GM23338 (cell line): ENCODE measurements at places on chromosomes 4 and X.
A peak's percentile ranks its signal among the peaks of the same experiment; 100 is the strongest.

DNA sequence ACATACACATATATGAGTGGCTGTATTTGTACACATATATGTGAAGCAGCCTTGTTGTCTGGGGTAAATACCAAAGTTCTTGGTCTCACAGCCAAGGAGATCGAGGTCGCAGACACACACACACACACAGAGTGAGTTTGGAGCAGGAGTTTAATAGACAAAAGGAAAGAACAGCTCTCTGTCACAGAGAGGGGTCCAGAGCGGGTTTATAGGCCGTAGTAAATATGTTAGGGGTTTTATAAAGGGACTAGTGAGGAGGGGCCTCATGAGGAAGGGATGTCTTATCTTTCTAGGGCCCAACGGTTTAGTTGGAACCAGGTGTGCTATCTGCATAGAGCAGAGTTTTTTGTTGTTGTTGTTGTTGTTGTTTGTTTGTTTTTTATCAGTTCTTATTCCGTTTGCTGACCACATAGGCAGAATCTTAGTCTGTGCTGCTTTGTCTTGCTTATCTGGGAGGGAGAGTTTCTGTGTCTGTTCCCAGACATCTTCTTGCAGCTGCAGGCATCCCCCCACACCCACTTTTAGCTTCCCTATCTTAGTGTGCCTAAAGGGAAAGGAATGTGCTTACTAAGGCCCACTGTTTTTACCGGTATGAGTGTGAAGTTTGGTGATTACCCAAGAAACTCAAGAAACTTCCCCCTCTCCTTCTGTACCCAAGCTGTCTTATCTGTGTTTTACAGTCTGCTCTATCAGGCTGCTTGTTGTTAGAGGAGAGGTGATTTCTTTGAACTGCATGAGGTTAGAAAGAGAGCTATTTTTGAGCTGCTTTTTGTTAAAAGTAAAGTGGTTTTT is 91.9 kb downstream of the TENT5D start:
- DNase-seq, result peak; percentile 21

DNA sequence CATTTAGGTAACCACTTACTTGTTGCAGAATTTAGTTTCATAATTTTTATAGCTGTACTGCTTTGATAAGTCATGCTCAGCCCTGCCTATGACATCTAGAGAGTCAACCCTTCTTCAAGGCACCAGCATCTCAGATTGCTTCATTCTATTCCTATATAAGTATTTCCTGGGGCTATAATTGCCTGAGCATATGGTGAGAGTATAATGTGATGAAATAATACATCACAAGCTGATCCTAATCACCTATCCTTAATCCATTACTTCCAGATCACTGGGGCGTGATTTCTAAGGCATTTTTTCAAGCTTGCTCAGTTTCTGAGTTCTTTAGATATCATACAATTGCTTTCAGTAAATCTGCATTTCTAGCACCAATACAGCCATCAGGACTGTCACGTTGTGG is 200.0 kb upstream of the NPY2R start:
- DNase-seq, result no peak

DNA sequence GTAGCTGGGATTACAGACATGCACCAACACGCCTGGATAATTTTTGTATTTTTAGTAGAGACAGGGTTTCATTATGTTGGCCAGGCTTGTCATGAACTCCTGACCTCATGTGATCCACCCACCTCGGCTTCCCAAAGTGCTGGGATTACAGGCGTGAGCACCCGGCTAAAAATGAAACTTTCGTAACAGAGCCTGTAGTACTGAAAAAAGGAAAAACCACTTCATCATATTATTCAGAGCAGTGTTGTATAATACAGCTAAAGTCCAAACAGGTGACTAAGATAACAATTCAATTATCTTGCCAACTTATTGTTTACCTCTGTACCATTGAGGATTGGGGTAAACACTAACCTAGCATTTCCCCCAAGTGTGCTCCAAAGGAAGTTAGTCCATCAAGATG is 43.9 kb upstream of the HPRT1 start:
- no peak for DNase-seq

DNA sequence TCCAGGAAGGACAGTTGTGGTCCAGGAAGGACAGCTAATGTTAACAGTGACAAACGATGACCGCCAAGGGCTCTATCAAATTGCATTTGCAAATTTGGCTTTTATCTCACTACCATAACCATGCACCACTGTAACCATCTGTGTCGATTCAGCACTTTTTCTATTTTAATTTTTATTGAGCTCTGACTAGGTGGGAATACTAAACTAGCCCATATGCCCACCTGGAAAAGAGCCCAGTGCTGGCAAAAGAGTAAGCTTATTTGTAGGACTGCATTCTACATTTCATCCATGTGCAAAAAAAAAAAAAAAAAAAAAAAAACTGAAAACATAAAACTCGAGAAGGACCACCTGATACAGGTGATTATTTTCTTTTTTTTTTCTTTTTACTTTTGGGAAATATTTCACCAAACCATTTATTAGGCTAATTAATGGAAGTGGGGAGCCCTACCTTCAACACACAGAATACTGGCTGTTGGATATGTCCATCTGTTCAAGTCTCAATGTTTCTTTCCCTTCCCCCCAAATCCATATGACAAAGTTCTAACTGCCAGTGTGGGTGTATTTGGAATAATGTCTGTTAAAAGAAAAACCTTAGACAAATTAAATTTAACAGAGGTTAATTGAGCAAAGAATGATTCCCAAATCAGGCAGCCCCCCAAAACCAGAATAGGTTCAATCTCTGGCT is 99.5 kb upstream of the MXRA5 start:
- DNase-seq, result no peak

DNA sequence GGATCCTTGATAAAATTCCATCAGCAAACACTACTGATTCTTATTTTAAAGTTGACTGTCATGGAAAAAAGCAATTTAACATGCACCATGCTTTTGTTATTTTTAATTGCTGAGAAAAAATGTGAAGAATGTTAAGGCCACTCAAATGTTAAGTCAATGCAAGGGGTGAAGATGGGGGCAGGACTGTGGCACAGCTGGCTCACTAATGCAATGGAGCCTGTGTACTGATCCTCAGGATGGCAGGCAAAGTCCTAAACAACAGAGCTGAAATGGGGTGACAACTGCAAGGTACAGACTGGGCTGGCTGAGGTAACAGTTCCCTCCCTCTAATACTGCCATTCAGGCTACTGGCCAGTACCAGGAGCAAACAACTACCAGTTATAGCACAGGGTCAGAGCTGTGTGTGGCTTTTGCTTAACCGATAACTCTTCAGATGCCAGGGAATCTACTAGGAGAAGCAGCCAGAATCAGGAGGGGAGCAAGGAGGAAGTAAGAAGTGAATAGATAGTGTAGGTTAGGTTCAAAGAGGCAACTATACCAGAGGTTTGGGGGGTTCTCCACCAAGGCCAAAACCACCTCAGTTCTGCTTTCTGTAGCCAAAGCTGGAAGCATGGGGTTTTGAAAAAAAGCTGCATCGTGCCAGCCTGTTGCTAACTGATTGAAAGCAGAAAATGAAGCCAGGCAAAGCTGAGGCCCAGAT is 372.6 kb downstream of the OPHN1 start:
- DNase-seq, result peak; percentile 31

- no peak for DNase-seq
Measured at GRCh38 chr4:123256901-123257300, 139.7 kb upstream of the SPRY1 start.

GRCh38 chr4:158785718-158786117 is 16.9 kb downstream of the FNIP2 start:
- no peak for DNase-seq

GRCh38 chrX:150293311-150294013 is 69.7 kb upstream of the MAMLD1 start:
- DNase-seq, result no peak
